ENCODE measurements at places on chromosomes 2 and 18.

DNA sequence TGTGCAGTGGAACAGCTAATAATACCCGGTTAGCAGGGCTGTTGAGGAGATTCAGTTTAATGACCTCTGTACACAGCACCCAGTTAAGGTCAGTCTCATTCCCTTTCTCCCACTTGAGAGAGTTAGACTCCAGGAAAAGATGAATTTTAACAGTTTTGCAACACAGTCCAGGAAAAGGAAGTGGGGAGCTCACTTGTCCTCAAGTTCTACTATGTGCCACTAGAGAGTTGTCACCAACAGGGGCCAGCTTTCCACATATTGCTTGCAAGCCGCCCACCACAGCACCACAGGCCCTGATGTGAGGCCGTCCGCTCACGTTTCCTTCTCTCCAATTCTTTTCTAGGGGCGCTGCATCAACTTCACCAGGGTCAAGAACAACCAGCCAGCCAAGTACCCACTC is 142.1 kb downstream of the GFPT1 start:
- no peak for DNase-seq
- no peak overlapping the region for H3K27ac ChIP-seq
- H3K4me3 ChIP-seq, result no peak overlapping the region
- peaks cover 12% of the 10 kb centered on the region for H3K27me3 ChIP-seq
- H3K36me3 ChIP-seq, result no peaks in the 10 kb centered on the region

- DNase-seq, result no peak
- H3K4me1 ChIP-seq, result no peaks in the 10 kb centered on the region
- peaks cover 3% of the 10 kb centered on the region for H3K27me3 ChIP-seq
- no peak overlapping the region for H3K4me3 ChIP-seq
- H3K36me3 ChIP-seq, result no peaks in the 10 kb centered on the region
Measured at GRCh38 chr2:217149087-217149660, 289.3 kb upstream of the TNP1 start.

DNA sequence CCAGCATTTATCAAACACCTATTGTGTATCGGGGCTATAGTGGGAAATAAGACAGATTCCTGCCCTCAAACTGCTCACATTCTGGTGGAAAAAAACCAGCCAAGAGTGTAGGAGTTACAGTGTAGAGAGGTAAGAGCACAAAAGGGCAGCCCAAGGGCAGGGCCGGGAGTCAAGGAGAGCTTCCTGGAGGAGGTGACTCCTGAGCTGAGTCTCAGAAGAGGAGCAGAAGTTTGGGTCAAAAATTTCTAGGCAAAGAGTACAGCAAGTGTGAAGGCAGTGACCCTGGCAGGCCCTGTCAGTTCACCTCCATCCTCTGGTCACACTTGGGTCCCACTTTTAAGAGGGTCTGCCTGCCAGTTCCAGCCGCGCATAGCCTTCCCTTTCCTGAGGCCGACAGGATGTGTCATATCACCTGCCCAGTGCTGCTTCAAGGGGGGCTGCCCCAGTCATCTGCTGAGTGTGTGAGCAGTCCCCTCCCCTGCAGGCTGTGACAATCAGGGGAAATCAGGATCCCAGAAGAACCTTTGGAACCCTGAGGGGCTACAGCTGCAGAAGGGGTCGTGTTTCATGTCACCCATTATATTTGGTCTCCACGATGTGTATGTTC is 118.4 kb downstream of the GLI2 start:
- no peaks in the 10 kb centered on the region for H3K4me1 ChIP-seq
- H3K4me3 ChIP-seq, result no peak overlapping the region
- H3K36me3 ChIP-seq, result no peaks in the 10 kb centered on the region
- H3K27me3 ChIP-seq, result no peaks in the 10 kb centered on the region
- no peak overlapping the region for H3K27ac ChIP-seq

DNA sequence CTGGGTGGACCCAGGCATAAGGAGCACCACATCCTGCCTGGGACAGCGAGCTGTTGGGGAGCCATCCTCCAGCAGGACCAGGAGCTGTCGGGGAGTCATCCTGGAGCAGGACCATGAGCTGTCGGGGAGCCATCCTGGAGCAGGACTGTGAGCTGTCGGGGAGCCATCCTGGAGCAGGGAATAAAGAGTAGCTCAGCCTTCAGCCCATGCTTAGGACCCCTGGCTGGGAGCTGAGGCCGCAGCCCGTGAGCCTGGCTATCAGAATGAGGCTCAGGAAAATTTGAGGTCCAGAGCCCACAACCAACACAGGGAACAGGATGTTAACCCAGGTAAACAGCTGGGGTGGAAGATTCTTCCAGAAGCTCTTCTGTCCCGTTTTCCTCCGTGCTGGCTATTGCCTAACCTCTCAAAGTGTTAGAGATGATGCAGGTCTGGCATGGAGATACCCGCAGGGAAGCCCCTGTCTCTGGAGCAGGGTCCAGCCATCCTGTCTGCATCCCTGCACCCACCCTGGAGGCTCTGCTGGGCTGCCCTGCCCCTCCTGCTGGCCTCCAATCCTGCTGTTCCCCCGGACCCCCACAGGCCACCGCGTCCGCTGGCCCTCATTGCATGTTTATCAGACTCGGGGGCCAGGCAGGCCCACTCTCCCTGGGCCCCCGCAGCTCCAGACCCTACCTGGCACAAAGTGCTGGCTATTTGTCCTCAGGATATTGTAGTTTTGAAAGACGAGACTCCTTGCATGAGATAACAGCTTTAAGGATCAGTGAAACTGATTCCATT is 243.5 kb upstream of the MYT1L start:
- no peak overlapping the region for H3K27ac ChIP-seq
- no peaks in the 10 kb centered on the region for H3K36me3 ChIP-seq
- no peaks in the 10 kb centered on the region for H3K4me1 ChIP-seq

GRCh38 chr2:242011516-242011915 is 142.0 kb downstream of the RTP5 start:
- peaks cover 8% of the 10 kb centered on the region for H3K27me3 ChIP-seq
- no peaks in the 10 kb centered on the region for H3K36me3 ChIP-seq
- no peak for DNase-seq
- no peak overlapping the region for H3K4me3 ChIP-seq

All from activated CD4-positive, alpha-beta T cell treated with anti-CD3 and anti-CD28 coated beads, Interleukin-2, amount 10 ng/mL, durations not matched to agents 7 days and 5 days (primary cell).